NAMALWA (cell line): ENCODE measurements at places on chromosomes 2 and 18.

DNA sequence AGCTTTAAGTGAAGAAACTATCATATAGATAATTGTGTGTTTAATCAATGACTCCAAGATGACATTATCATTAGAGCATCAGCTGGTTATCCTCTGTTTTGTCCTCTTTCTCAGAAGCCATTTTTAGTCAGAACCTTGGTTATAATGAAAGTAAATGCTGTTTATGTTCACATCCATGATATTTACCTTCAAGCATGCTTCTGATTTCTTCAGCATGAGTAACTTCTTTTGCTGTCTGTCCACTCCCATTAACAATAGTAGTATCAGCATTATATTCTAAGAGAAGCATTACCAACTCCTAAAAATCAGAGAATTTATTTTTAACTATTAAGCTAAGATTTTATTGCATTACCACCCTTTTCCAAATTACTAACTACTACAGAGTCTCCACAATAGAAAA is 56.3 kb downstream of the OSBPL1A start:
- no peak for DNase-seq

DNA sequence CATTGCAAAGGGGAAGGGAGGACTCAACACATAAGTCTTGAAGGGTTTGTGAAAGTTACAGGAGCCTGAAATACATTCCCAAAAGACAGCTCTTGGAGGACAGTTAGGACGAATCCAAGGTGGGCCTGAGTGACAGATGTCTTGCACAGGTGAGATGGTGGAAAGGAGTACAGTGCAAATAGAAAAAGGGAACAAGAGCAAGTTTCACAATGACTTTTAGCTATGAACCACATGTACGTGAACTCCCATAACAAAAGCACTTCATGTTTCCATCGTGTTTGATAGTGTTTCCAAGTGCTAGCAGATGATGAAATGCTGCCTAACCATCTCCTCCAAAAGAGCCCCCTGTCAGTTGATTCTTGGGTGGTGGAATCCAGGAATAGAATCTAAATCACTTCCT is 1.8 kb downstream of the IL18RAP start:
- DNase-seq: peak; percentile 1

- DNase-seq: peak; percentile 18
Measured at GRCh38 chr2:62412347-62412742, 93.7 kb downstream of the TMEM17 start.

GRCh38 chr2:104447831-104448434 is 406.0 kb upstream of the POU3F3 start:
- peak; percentile 56 for DNase-seq

DNA sequence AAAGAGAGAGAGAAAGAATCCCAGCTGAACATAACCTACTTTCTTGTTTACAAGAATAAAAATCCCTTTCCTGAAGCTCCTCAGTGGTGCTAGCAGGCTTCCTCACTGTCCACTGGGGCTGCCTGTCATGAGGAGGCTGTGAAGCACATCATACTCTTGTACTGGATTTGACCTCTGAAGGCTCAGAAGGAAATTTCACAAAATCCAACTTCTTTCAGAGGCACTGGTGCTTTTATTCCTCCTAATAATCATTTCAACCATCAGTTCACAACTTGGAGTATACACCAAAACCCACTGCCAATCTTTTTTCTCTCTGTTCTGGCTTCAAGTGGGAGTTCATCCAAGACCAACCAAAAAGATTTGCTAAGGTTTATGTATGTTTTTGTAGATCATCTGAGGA is 48.5 kb downstream of the TMX3 start:
- DNase-seq: no peak

GRCh38 chr18:677951-678381 is 20.5 kb downstream of the TYMS start:
- DNase-seq: no peak

GRCh38 chr2:239548451-239548871 is 147.6 kb upstream of the HDAC4 start:
- DNase-seq: no peak

DNA sequence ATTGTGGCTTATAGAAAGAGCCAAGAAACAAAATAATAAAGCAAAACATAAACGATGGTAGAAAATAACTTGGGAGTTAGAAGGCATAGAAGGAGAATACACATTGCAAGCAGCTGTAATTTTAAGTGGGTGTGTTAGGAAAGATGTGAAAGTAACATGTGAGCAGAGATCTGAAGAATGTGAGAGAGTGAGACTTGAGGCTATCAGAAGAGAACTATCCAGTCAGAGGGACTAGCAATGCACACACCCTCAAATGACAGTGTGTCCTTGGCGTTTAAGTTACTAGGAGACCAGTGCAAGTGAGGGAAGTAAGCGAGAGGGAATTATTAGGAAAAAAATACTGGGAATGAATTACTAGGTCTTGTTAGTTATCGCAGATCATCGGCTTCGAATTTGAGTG is 304.9 kb downstream of the DSEL start:
- no peak for DNase-seq
